ENCODE measurements at places on chromosomes 2 and 18.

DNA sequence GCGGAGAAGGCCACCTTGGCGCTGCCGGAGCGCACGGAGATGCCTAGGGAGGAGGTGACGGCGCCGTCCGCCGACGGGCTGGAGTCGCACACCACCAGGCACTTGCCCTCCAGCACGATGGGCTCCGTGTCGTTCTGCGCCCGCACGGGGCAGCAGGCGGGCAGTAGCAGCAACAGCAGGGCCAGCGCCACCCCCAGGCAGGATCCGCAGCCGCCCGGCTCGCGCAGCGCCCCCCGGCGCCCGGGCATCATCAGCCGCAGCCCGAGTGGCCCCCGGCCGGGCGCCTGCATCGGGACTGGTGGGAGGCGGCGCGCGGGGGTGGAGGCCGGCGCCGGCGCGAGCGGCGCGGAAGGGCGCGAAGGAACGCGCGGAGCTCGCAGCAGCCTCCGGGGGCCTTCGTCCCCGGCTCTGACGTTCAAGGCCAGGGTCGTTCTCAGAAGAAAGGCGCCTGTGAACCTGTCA, 2.2 kb downstream of the CBLN2 start:
- DNase-seq = no peak

DNA sequence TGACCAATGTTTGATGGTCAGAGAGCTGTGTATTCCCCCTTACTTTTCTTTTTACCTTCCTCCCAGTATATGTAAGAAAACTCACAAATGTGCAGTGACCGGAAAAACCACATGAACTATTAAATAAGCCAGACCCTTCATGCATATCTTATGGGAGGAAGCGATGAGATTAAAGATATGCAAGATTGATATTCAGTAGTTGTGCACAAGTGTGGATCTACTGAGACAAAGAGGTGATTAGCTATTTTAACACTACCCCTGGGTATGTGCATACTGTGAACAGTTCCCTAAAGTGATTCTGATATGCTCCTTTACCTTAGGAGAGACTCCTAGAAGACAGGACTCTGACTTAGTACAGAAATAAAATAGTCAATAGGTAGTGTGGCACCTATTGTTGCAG, 328.3 kb downstream of the EPHA4 start:
- DNase-seq = no peak

GRCh38 chr2:219298759-219299371, 10.3 kb downstream of the PTPRN start:
- peak; percentile 97 for DNase-seq

DNA sequence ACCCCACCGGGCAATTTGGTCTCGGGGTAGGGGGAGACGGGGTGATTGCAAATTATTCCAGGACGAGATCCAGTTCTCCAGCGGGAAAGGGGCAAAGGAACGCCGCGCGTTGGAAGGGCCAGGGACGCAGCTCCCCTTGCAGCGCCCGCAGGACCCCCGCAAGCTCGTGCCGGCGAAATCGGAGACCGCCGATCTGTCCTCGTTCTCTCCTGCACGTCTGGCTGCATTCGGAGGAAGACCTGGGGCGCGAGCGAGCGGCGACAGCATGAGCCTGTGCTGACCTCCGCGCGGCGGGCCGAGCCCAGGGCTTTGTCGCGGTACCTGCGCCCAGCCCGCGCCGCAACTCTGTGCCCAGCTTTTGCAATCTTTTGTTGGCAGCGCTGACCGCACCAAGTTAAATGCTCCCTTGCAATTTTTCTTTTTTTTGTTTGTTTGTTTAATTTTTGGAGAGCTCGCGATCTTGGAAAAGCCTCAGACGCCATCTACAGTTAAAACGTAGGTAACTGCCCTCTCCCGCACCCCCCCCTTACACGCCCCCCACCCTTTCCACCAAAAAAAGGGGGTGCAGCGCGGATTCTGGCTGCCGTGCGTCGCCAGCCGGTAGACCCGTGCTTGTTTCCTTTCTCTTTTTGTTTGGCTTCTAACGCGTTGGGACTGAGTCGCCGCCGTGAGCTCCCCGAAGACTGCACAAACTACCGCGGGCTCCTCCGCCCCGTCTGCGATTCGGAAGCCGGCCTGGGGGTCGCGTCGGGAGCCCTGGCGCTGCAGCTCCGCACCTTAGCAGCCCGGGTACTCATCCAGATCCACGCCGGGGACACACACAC, 667 bp downstream of the TRIB2 start:
- DNase-seq = peak; percentile 38

GRCh38 chr2:16658076-16658739, 7.4 kb downstream of the CYRIA start:
- DNase-seq = no peak

DNA sequence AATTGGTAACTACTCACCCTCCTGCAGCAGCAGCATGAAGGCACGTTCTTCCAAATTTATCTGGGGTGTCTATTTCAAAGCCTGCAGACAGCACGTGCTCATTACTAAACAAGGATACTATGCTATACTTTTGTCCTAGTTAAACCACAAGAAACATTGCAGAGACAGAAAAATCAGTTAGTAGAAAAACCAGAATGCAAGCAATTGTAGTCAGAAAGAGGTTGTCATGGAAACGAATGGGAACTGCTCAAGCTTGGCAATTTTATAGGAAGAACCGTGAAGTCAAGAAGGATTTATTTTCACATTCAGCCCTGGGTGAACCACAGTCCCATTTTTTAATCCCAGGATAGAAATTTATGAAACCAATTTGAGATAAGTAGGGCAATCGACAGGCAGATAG, 162.2 kb upstream of the PGAP1 start:
- DNase-seq = no peak

DNA sequence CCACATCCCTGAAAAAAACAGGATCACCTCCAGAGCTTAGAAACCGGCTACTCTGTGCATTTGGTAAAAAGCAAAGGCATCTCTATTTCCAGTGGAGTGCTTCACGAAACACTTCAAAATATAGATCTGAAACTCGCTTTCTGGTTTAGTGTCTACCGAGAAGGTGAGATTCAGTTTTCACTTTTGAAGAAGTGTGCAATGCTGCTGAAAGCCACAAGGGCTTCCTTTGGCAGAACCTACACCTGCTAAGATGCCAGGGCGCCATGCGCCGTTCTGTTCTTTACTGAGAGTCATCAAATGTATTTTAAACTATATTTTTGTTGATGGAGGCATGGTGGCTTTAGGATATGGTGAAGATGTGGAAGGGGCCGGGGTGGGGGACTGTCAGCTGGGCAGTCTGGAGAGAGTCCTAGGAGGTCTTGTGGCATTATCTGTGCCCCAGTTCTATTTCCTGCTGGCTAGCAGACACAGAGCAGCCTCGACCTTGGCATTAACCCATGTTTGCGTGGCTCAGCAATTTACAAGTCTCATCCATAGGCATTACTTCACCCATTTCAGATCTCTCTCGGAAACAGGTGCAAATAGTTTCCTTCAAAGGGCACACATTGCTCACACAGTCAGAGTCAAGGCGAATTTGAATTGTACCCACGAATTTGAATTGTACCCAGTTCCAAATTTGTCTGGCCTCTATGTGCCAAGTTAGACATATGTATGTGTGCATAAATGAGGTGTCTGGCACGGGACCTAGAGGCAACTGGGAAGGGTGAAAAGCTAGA, 46.7 kb upstream of the KCNF1 start:
- DNase-seq = peak; percentile 6

DNA sequence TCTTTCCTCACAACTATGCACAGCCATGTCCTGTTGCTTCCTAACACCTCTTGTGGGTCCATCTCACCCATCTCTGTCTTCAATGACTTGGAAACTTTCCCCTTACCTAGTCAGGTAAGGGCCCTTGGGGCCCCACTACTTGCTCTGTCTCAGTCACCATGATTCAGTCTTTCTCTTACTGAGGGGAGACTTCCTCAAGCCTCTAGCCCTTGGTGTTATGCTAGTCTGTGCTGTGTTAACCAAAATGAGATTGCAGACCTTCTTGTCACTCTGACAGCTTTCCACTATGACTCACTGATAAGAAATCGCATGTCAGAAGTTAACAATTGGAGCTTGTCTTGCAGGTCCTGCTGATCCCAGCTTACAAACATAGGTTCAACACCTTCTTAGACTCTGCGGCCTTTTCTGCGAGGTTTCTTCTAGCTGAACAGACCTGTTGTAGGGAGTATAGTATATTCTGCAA, 65.3 kb downstream of the WDR75 start:
- DNase-seq = peak; percentile 7

DNA sequence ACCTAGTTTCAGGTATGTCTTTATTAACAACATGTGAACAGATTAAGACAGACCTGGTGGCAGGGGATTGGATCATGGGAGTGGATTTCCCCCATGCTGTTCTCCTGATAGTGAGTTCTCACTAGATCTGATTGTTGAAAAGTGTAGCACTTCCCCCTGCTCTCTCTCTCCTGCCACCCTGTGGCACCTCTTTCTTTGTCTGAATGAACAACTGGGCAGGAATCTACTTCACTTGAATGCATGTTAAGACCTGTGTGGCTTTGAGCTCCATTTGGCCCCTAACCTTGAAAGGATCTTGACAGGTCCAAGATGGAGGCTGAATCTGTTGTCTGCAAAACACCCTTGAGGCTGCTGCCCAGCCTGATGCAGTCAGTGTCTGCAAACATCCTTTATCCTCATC, 194.4 kb downstream of the RNF144A start:
- DNase-seq = no peak

DNA sequence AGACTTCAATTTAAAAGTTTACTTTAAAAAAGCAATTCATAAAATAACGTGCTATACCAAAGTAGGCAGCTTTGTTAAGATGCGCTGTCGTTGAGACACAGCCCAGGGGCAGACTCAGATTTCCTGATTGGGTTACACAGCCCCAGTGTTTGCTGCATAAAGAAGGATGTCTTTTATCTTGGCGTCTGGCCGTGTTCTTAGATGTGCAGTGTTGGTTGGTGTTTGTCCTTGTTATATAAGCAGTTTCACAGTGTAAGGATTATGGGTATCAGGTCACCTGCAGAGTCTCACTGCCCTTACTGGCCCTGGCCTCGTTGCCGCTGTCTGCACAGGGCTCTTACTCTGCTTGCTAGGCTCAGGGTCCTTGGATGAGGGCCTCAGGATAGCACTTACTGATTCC, 108.5 kb downstream of the WDSUB1 start:
- DNase-seq = no peak

DNA sequence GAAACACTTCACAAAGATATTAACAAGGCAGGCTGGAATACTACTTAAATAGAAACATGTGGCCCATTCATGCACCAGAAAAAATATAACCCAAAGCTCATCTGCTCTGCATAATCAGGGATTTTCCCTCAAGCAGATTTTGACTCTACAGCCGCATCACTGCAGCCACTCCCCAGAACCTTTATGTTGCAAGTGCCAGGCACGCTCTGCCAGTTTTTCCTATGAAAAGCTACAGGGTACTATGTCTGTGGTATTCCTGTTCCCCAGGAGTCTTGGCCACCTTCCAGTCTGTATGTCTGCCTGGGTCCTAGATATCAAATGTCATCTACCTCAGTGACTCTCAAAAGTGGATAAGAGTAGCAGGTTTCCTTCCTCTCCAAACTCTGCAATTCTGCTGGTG, 3.8 kb downstream of the COA5 start:
- no peak for DNase-seq

- DNase-seq = no peak
These were observed 309.6 kb upstream of the CNTNAP5 start for GRCh38 chr2:123715467-123715982.

- no peak for DNase-seq
These were observed 49.2 kb downstream of the DNER start for GRCh38 chr2:229665158-229665557.

DNA sequence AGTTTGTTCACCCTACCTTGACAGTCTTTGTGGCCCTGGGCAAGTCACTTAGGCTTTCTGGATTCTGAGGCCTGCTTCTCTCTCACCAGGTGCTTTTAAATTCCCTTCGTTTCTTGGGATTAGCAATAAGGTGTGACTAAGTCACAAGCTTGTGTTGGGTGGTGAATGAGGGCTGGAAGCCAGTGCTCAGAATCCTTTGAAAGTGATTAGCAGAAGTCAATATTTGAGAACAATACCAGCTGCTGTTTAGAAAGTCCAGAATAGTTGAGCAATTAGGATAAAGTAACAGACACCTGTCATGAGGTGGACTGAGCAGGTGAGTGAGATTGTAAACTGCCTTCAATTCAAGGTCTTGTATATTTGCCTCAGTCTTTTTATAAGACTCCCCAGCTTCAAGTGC, 19.3 kb upstream of the MGAT5 start:
- DNase-seq = no peak

GRCh38 chr18:13618760-13619438, 107.5 kb downstream of the FAM210A start:
- DNase-seq = no peak

GRCh38 chr2:152611458-152612231, 105.6 kb downstream of the PRPF40A start:
- DNase-seq = no peak

- DNase-seq = no peak
These were observed 44.7 kb upstream of the PTMA start for GRCh38 chr2:231663458-231664212.

- DNase-seq = no peak
These were observed 50.9 kb upstream of the PHLPP1 start for GRCh38 chr18:62664414-62664813.

DNA sequence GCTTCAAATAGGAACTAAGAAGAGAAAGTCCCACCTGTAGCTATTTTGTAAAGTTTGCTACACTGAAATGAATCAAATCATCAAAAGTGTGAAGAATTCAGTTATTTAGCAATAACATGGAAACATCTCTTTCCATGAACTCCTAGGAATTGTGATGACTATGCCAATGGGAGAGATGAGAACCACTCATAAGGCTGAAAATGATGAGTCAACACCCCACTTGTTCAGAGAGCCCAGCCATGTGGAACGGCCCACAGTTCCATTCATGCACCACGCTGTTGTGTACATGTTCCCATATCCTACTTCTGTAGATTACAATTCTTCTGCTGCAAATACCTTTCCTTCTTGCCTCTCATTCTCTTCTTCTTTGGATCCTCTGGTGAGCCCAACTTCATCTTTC, 645.5 kb upstream of the ID2 start:
- no peak for DNase-seq

DNA sequence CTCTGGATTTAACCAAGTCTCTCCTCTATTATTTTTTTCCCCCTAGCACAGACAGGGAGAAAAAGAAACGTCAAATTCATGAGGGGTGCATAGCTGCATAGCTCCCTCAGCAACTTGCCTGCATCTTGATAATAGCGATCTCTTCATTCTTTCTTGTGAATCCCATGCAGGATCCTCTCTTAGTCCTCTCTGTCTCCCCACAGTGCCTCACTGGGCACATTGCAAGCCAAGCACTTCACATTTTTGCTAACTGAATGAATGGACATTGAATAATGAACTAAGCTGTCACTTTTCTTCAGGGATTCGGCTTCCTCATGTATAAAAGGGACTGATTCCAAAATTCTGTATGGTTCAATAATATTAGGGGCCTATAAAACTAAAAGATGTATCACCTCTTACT, 2.9 kb upstream of the EPB41L3 start:
- no peak for DNase-seq

GRCh38 chr2:208541461-208541988, 134.9 kb downstream of the PTH2R start:
- no peak for DNase-seq

GRCh38 chr2:3785220-3785889, 82.0 kb downstream of the DCDC2C start:
- no peak for DNase-seq

- DNase-seq = no peak
These were observed 35.5 kb upstream of the HS6ST1 start for GRCh38 chr2:128354161-128354560.
